Neural crest cell (in vitro differentiated cells): ENCODE measurements at places on chromosomes 2 and 18. TPM values are rescaled to one million over a fixed set of nuclear protein-coding genes. Genes with fewer than 3 reads are reported as not detected.

DNA sequence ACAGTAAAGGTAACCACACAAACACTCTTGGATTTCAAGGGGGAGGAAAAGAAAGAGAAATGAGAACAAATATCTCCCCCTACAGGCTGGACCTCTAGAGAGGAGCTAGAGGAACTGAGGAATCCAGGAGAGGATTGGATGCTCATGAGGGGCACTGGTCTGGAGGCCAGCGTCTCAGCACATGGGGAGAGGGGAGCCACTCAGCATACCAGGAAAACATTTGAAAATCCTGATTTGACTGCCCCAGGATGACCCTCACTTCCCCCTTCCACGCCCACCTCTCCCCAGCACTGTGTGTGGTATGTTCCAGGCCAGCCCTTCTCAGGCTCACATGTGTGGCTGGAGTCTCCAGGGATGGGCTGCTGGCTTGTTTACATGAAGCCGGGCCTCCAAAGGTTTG is 396.8 kb upstream of the ID2 start:
- H3K27me3 ChIP-seq = no peaks in the 10 kb centered on the region
- DNase-seq = no peak
- peaks cover 11% of the 10 kb centered on the region for H3K4me1 ChIP-seq
- peak overlapping the region; percentile 28 for H3K27ac ChIP-seq

DNA sequence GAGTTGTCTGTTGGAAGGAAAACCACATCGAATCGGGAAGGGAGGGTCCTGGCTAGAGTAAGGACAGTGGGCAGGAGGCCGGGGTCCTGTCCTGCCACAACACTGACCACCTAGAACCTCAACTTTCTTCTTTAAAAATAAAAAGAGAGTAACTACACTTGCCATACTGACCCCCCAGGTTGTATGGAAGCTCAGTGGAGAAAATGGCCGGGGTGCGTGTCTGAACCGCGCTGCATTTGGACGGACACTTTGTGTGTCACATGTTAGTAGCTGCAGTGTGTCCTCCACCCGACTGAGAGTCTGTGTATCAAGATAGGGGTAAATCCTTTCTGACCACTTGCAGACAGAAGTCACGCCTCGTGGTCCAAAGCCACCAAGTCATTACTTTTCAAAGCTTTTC is 87.0 kb downstream of the GBX2 start:
- peaks cover 34% of the 10 kb centered on the region for H3K4me1 ChIP-seq
- H3K36me3 ChIP-seq = peaks cover 5% of the 10 kb centered on the region
- no peaks in the 10 kb centered on the region for H3K27me3 ChIP-seq
- H3K4me3 ChIP-seq = no peak overlapping the region
- no peak overlapping the region for H3K27ac ChIP-seq
- no peak for DNase-seq

GRCh38 chr2:32993005-32993539 is 46.3 kb downstream of the LTBP1 start:
- H3K36me3 ChIP-seq = peaks cover 11% of the 10 kb centered on the region
- peaks cover 10% of the 10 kb centered on the region for H3K4me1 ChIP-seq
- no peak overlapping the region for H3K4me3 ChIP-seq
- peak overlapping the region; percentile 37 for H3K27ac ChIP-seq
- DNase-seq = no peak

DNA sequence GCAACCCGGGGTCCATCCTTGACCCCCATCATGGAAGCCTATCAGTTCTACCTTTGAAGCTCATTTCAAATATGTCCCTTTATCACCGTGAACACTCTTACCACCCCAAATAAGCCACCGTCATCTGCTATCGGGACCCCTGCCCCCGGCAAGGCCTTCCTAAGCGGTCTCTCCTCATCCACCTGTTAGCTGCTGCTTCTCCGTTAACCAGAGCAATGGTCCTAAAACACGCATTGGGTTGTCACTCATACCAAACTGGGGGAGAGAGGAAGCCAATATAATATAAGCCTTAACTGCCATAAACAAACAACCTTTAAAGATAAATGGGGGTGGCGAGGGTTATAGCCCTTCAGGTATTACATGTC is 680 bp downstream of the ASNSD1 start:
- H3K36me3 ChIP-seq = peaks cover 5% of the 10 kb centered on the region
- H3K27me3 ChIP-seq = peaks cover 10% of the 10 kb centered on the region
- DNase-seq = no peak
- H3K4me3 ChIP-seq = no peak overlapping the region

DNA sequence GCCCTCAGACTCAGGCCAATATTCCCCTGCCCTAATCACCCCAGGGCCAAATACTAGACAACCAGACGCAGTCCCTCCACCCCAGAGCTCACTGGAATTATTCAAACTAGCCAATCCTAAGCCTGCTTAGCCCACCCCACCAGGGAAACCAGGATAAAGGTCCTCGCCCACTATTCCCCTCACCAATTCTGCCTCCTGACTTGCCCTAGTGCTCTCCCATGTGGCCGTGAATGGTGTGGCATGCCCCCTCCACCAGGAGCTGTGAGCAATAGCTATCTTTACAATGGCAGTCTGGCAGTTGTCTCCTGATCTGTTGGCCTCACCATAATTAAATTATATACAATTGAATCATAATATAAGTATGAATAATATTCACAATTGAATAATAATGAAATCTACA is 42.3 kb downstream of the FAM124B start:
- H3K36me3 ChIP-seq = no peaks in the 10 kb centered on the region
- DNase-seq = no peak
- H3K4me1 ChIP-seq = no peaks in the 10 kb centered on the region
- H3K4me3 ChIP-seq = no peak overlapping the region

DNA sequence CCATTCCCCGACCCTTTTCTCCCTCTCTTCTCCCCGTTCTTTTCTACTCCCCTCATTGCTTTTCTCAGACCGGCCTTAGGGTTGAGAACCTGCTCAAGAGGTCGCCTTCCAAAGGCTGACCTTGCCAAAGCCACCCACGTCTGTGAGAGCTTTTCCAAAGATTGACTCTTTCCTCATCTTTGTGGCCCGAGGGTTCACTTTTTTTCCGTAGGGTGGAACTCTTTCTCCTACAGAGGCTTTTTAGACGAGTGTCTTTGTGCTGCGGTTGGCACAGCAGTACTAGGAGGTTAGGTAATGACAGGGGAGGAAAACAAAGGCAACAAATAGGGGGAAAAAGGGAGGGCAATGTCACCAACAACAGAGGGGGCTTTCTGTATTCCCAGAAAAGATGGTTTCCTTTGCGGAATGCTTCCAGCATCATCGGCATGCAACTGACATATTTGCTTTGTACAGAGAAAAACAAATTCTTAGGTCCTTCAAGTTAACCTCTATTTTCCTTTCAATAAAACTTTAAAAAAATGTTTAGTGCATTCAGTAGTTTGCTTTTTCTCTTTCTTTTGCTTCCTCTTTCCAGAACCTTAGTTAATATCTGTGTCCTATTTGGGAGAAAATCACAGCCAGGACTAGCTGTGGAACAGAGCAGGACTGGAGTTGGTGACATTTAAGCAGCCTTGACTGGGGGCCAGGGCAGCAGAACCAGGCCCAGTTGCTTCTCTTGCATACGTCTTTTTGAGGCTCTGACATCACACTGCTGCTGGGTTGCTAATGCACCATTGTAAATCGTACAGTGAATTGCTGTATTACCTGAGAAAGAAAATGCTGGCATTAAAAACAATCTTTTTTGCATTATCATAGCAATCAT is 188.1 kb upstream of the FANCL start:
- H3K27ac ChIP-seq = peak overlapping the region; percentile 93
- no peaks in the 10 kb centered on the region for H3K36me3 ChIP-seq
- peaks cover 20% of the 10 kb centered on the region for H3K4me1 ChIP-seq
- H3K27me3 ChIP-seq = no peaks in the 10 kb centered on the region
- peak; percentile 16 for DNase-seq

- H3K4me1 ChIP-seq = peaks cover 10% of the 10 kb centered on the region
- no peak overlapping the region for H3K4me3 ChIP-seq
- H3K27ac ChIP-seq = no peak overlapping the region
- H3K36me3 ChIP-seq = no peaks in the 10 kb centered on the region
- no peaks in the 10 kb centered on the region for H3K27me3 ChIP-seq
Measured at GRCh38 chr2:166610913-166611305, 116.9 kb upstream of the SCN7A start.

DNA sequence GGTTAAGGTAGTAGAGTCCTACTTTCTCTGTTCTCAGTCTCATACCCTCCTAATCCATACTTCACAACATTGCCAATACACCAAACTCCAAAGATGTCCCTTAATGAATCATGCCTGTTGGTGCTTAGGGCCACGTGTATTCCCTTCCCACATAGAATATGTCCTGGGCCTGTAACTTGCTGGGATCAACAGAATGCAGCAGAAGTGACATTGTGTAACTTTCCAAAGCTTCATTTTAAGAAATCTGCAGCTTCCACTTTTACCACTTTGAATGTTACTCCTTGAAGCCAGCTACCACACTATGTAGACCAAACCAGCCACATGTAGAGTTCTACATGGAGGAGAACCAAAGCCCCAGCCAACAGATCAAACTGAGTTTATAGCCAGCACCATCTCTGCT is 58.5 kb upstream of the ARHGAP15 start:
- H3K4me1 ChIP-seq = no peaks in the 10 kb centered on the region
- H3K4me3 ChIP-seq = no peak overlapping the region
- DNase-seq = no peak

SLC38A11 gene
- total RNA-seq = not detected in 2 replicates

SATB2 gene
- total RNA-seq = 9.2 and 10.1 TPM in 2 replicates

MOCOS gene
- 2.6 TPM in 2 replicates for total RNA-seq

DYNAP gene
- not detected in 2 replicates for total RNA-seq

MAP3K19 gene
- not detected in 2 replicates for total RNA-seq

FOXD4L1 gene
- total RNA-seq = 0.23 and 0.52 TPM in 2 replicates

SLC39A6 gene
- 101 TPM in 2 replicates for total RNA-seq

RIF1 gene
- 64.3 and 65.2 TPM in 2 replicates for total RNA-seq
